ENCODE measurements at places on chromosomes 3 and 15. TPM values are rescaled to one million over a fixed set of nuclear protein-coding genes. Genes with fewer than 3 reads are reported as not detected.

DNA sequence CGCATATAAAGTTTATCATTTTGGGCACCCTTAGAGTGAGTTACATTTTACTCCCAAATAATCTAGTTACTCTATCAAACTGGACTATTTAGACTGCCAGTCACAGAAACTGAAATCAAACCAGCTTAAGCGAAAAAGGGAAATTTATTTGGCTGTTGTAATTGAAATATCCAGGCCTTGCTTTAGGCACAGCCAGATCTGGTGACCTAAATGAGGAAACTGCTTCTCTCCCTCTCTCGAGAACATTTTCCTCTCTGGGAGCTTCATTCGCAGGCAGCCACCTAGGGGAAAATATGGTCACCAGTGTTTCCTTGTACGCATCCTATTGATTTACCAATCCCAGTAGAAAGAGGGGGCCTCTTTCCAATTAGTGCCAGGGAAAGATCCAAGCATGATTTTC lies 175.3 kb upstream of the MITF start:
- no peak for DNase-seq

GRCh38 chr3:173823911-173824460 lies 426.4 kb downstream of the NLGN1 start:
- DNase-seq, result no peak

GRCh38 chr3:18232317-18232716 lies 192.8 kb downstream of the SATB1 start:
- no peak for DNase-seq

GRCh38 chr3:9743548-9743947 lies 6.2 kb upstream of the OGG1 start:
- DNase-seq, result no peak

DNA sequence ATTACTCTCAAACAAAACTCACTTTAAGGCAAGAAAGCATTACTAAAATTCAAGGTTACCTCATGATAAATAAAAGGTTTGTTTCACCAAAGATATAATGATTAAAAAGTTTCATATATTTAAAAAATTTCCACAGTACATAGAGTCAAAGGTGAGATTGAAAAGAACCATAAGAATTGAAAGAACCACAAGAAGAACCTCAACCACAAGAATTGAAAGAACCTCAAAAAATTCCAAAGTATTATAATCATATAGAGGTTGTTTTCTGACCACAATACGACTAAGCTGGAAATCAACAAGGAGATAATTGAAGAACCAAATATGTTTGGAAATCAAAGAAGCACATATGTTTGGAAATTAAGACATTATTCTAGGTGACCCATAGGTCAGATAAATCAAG lies 52.7 kb downstream of the SLC25A36 start:
- no peak for DNase-seq

DNA sequence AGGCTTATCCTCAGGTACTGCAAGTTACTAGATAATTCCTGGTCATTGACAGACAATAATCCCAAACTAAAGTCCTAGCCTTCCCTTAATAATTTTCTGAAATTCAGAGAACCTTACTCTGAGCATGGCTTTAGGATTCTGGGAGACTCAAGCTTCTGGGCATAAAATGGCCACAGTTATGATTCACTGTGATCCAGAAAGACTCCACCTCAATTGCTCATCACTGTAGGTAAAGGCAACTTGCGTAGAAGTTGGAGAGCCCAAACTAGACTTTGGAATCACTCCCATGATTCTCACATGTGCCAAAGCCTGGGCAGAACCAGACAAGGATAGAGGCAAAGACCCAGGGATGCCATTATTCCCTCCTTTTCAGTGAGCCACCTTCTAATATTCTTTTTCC lies 195.3 kb downstream of the OSBPL10 start:
- no peak for DNase-seq

GRCh38 chr3:86989006-86989405 lies 1.9 kb downstream of the VGLL3 start:
- DNase-seq, result no peak

DNA sequence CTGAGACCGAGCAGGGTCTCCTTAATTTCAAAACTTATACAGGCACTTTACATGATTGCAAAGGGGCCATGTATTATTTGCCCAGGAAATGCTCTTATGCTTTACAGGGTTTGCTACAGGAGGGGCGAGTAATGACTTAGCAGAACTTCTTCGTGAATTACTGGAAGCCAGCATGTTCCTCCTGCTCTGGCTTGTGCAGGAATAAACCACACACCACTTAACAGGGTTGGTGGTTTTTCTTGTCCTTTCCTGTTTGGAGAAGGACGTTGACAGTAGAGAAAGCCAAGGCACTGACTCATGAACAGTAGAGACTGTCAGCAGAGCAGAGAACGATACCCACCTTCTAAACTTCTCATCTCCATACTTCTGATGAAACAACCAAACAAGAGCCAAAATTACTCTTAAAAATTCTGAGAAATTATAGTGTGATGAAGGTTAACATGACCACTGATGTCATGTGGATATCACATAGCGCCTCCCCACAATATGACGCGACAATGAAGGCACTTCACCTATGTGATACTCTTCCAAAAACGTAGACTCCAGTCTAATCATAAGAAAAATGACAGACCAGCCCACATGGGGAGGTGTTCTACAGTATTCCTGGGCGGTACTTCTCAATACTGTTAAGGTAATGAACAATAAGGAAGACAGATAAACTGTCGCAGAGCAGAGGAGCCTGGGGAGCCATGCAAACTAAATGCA lies 24.7 kb upstream of the MCTP2 start:
- DNase-seq, result no peak

DNA sequence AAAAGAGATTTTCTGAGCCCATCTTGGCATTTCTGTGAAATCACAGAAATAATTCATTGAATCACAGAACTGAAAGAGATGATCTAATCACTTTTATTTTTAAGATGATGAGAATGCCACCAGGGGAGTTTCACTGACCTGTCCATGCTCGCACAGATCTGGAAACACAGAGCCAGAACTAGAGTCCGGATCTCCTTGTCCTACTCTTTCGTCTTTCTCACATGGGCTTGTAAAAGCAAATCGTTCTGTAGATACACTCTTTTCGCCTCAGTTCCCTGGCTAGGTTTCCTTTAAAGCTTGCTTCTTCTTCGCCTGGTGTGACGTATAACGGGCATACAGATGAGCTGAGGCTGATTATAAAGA lies 122.5 kb upstream of the SPRED1 start:
- no peak for DNase-seq

- no peak for DNase-seq
Observed at GRCh38 chr3:118380576-118380975, 654.1 kb downstream of the IGSF11 start.

DNA sequence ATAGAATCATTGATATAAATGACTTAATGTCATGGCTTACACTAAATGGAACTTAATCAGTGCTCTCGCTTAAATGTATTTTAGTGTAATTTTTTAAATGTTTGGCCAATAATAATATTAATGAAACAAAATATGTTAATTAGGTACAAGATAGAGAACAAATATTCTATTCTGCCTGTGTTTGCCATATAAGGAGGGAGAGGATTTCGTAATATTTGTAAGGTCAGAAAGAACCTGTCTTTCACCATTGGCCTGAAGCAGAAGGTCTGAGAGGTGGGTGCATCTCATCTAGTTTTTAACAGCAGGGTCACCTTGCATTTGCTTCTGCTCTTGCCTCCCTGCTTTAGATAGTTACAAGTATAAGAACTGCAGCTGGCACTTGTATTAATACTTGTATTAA lies 2.5 kb downstream of the GPR87 start:
- DNase-seq, result no peak

GRCh38 chr3:40477666-40478065 lies 744 bp downstream of the ZNF619 start:
- no peak for DNase-seq

- no peak for DNase-seq
Observed at GRCh38 chr3:100941041-100941440, 52.2 kb downstream of the ABI3BP start.

GRCh38 chr15:39075311-39075710 lies 505.6 kb upstream of the THBS1 start:
- no peak for DNase-seq

Gene PLSCR5
- not detected for total RNA-seq

Gene SLCO2A1
- total RNA-seq, result 1.4 TPM

Gene FOXL2
- total RNA-seq, result 0.12 TPM

Gene CACNA2D2
- not detected for total RNA-seq

Gene WNT5A
- total RNA-seq, result 0.25 TPM

Data from endothelial cell of umbilical vein (primary cell).